ENCODE measurements at places on chromosomes 5 and 9.

GRCh38 chr5:177493795-177494345, 3.5 kb downstream of the PDLIM7 start:
- no peak for DNase-seq

DNA sequence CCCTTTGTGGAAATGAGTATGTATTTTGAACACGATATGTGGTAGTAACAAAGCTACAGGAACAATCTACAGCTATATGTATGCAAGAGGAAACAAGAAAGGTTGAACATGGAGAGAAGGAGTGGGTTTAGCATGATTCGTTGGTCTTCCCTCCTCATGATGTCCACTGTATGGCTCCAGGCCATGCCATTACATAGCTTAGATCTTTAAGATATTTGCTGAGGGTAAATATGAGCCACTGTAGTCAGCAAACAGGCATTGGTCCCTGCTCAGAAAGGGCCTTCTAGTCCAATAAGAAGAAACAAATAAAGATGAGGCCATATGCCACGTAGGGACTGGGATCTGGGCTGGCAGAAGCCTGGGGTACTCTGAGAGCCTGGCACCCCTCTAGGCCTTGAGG, 543.2 kb upstream of the SGCD start:
- no peak for DNase-seq

GRCh38 chr5:77277759-77278158, 67.3 kb downstream of the PDE8B start:
- DNase-seq: no peak

DNA sequence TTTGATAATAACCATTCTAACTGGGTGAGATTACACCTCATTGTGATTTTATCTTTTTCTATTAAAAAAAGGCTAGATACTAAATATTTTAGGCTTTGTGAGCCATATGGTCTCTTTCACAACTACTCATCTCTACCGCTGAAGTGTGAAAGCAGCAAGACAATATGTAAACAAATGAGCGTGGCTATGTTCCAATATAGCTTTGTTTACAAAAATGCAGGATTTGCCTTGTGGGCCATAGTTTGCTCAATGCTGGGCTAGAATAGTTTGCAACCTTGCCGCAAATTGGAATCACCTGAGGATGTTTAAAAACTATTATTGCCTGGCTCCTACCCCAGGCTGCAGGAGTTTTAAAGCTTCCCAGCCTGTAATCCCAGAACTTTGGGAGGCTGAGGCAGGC, 10.2 kb upstream of the GPR150 start:
- DNase-seq: no peak

DNA sequence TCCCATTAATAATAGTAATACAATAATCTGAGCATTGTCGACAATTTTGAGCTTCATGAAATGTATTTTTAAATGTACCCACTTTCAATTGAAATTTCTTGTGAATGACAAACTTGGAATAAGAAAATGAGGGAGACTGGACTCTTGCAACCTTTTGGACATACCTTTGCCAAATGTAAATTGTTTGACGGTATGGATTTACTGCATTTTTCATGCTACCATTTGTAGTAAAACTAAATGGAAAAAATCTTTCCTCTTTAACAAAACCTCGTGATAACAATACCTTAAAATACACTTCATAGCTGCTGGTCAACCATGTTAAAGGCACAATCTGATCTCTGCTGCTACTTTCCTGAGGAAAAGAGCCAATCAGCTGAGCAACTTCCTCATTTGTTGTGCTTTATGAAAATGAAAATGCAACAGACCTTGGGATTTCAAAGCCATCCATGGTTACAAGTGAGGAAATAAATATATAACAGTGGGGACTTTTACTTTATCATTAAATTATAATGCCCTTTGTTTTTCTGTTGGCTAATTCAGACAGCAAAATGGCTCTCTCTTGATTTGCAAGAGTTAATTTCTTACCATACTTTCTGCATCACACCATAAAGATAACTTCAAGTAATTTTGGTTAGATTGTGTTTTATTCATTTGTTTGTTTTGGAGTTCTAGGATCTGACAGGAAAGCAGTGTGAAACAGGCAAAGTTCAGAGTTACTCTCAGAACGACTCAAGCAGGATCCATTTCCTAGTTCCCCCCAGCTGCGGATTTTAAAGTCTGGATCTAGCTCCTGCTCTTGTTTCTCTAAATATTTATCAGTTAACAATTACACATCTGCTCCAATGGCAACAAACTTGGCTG, 1.1 kb downstream of the ALDH1A1 start:
- no peak for DNase-seq

DNA sequence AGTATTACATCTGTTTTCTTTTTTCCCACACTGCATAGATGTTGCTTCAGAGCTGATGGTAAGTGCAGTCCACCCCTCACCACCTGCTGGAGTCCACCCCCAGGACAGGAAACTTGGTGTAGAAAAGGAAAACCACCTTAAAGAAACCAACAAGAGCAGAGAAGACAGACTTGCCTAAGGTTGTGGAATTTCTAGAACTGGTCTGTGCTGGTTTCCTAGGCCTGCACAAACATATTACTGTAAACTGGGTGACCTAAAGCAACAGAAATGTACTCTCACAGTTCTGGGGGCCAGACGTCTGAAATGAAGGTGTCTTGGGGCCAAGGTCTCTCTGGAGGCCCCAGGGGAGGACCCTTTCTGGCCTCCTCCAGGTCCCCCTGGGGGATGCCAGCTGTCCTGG, 293.4 kb upstream of the IRX1 start:
- no peak for DNase-seq

All from fibroblast of pulmonary artery (primary cell).